ENCODE measurements at places on chromosomes 2 and 18.
A peak's percentile ranks its signal among the peaks of the same experiment; 100 is the strongest.

DNA sequence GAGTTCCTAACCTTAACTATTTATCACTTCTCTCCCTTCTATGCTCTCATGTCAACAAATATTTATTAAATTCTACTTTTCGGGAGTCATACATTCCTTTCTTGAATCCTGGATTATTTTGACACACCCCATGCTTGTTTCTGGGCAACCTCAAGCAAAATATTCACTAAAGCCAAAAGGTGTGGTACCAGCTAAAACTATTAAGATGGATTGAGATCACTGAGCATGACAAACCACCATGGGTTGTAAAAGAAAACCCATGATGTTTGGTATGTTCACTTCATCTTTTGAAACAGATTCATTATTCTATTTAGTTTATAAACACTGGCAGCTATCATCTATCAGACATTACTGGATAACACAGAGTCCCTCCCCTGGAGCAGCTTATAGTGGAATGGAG lies 32.5 kb downstream of the DPP4 start:
- no peak for DNase-seq

DNA sequence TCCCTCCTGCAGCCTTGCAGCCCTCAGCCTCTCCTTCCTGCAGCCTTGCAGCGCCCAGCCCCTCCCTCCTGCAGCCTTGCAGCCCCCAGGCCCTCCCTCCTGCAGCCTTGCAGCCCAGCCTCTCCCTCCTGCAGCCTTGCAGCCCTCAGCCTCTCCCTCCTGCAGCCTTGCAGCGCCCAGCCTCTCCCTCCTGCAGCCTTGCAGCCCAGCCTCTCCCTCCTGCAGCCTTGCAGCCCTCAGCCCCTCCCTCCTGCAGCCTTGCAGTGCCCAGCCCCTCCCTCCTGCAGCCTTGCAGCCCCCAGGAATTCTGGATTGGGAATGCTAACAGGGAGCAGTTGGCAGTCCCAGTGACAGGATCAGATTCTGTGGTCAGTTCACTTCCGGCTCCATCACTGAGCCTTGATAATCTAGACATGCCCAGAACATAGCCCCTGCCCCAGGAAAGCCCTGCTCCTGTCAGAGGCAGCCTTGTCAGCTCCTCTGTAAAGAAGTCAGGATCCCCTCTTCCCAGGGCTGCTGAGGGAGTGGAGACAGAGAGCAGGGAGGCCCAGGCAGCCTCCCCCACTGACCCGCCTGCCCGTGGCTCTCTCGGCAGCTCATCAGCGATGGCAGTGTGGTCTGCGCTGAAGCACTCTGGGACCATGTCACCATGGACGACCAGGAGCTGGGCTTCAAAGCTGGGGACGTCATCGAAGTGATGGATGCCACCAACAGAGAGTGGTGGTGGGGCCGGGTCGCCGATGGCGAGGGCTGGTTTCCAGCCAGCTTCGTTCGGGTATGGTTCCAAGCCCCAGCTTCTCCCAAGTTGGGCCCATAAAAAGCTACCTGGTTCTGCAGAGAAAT lies 54.8 kb downstream of the FAM168B start:
- DNase-seq = no peak

DNA sequence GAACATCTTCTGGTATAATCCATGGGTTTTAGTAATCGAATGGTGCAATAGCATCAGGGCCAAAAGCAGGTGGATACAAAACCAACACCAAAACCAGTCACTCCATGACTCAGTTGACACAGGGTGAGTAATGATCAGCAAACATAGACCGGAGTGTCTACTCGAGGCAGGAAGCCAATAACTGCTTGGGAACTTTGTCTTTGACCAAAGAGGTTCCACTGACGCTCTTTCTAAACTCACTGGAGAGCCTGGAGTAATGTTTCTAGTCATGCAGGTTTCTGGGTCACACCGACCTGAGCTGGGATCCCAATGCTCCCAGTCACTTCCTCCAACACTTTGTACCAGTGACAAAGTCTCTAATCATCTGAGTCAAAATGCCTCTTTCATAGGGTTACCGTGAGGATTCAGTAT lies 30.9 kb downstream of the MREG start:
- no peak for DNase-seq

DNA sequence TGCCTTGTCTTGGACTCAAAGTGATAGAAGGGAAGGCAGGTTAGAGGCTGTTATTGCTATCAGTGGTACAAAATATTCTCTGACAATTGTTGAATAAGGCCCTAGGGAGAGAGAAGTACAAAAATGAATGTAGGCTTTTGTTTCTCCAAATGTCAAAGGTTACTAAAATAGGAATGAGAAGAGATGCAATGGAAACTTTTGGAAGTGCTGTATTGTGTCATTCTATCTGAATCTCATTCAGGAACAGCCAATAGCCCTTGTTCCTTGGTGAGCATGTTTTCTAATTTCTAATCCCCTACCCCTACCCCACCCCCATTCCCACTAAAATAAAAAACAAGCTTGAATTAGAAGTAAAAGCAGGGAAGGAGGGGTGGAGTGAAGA lies 166.4 kb downstream of the GPD2 start:
- no peak for DNase-seq

DNA sequence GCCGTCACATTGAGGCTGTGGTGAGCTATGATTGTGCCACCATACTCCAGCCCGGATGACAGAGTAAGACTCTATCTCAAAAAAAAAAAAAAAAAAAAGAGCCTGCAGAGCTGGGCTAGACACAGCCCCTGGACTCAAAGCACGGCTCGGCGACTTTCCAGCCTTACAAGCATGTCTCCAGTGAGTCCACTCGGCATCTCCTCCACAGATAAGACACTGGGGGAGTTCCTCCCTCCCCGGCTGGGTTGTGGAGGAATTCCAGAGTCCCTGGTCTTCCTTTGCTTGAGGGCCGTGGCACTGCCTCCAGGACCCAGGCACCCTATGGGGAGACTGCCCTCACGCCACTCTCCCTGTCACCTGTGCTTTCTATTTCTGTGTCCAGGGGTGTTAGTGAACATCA lies 30.9 kb upstream of the RPL31 start:
- no peak for DNase-seq

- no peak for DNase-seq
Measured at GRCh38 chr2:43233218-43234212, 7.1 kb upstream of the ZFP36L2 start.

- no peak for DNase-seq
Measured at GRCh38 chr2:222722327-222722946, 51.0 kb downstream of the MOGAT1 start.

GRCh38 chr2:44351676-44352075 lies 9.6 kb downstream of the PREPL start:
- no peak for DNase-seq

- DNase-seq = no peak
Measured at GRCh38 chr2:108428286-108429009, 20.6 kb upstream of the GCC2 start.

GRCh38 chr2:56754627-56755026 lies 570.8 kb downstream of the CCDC85A start:
- no peak for DNase-seq

DNA sequence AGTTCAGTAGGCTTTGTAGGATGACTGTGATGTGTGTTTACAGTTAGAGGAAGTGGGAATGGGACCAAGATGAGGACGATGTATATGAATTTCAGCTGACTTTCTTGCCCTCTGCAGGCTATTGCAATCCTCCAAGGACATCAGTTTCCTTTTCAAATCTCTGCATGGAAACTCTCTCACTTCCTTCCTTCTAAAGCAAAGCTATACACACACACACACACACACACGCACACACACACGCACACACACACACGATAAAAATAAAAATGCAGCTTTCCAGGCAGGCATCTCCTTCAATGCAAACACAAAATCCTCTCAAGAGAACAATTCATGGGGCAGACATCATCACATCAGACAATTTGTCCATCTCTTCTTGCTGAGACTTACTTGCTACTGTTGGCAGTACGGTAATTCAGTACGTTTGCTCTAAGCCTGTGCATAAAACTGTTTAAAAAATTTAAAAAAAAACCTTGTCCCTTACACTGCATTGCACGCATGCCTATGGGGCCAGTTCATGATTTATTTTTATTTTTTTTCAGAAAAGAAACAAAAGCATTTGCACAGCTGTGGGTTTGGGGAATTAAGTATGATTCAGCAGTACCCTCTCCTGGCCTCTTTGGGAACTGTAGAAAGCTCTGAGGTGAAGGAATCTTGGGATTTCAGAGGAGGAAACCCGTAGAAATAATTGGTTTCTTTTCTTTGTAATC lies 27.1 kb upstream of the ICOS start:
- peak; percentile 27 for DNase-seq

- no peak for DNase-seq
Measured at GRCh38 chr2:15965564-15966019, 25.2 kb downstream of the MYCN start.

- DNase-seq = no peak
Measured at GRCh38 chr2:174529916-174530315, 43.1 kb upstream of the GPR155 start.

GRCh38 chr2:205696927-205697441 lies 14.7 kb downstream of the NRP2 start:
- DNase-seq = no peak

- no peak for DNase-seq
Measured at GRCh38 chr2:160381425-160381951, 112.1 kb downstream of the RBMS1 start.

DNA sequence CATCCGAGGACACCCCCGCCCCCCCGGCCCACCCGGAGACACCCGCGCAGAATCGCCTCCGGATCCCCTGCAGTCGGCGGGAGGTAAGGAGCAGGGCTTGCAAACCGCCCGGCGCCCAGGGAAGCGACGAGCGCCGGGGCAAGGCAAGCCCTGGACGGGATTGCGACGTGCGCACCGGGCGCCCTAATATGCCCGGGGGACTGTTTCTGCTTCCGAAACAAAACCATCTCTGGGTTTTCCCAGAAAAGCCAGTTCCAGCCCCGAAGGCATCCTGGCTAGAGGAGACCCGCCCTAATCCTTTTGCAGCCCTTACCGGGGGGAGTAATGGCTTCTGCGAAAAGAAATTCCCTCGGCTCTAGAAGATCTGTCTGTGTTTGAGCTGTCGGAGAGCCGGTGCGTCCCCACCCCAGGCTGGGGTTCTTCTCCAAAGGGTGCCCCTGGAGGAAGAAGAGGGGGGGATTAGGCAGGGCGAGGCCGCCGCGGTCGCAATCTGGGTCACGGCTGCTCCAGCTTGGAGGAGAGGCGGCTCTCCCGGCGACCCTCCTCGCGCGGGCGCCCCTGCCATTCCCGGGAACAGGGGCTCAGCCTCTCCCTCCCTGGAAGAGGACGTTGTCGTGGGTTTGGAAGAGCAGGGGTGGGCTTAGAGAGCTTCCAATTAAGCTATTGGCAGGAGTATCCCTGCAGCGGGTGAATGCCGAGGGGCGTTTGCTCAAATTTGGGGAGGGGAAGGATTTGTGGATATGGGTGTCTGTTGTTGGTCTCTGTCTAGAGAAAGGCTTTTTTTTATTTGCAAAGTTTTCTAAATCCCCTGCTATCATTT lies 521 bp downstream of the MYCN start:
- peak; percentile 18 for DNase-seq

DNA sequence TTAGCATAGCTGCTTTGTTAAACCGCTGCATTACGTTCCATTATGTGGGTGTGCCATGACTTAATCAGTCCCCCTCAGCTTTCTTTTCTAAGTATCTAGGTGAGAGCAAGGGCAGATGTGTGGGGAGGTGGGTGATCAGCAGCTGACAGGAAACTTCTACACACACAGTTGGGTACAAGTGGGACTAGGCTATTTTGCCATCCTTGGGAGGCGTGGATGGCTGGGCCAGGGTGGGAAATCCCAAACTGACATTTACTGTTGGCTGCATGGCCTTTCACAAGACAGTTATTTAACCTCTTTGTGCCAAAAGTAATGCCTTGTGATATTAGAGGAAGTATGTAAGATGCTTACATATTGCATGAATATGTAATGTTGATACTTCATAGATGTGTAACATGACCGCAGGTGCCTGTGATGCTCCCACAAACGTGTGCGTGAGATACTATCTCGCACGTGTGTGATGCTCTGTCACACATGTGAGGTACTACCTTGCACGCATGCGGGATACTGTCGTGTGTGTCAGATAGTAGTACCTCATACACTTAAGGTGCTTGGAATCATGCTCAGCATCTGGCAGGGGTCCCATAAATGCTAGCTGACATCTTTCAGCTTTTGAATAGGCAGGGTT lies 314.5 kb downstream of the PRKCE start:
- no peak for DNase-seq

GRCh38 chr2:201699416-201699815 lies 972 bp upstream of the MPP4 start:
- no peak for DNase-seq

DNA sequence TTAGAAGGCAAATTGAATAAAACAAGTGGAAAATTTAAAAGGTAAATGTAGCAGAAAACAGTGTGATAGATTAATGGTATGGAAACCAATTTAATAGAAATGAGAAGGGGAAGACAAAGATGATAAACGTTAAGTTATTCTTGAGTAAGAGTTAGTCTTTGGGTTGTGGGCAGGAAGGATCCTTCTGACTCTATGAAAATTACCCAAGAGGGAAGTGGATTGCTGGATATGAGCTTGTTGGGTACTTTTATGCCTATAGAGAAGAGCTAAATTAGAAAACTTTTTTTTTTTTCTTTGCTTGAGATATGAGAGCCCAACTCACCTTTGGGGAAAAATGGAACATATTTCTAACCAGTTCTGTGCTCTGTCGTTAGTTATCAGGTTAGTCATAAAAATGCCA lies 144.0 kb downstream of the LDLRAD4 start:
- no peak for DNase-seq

DNA sequence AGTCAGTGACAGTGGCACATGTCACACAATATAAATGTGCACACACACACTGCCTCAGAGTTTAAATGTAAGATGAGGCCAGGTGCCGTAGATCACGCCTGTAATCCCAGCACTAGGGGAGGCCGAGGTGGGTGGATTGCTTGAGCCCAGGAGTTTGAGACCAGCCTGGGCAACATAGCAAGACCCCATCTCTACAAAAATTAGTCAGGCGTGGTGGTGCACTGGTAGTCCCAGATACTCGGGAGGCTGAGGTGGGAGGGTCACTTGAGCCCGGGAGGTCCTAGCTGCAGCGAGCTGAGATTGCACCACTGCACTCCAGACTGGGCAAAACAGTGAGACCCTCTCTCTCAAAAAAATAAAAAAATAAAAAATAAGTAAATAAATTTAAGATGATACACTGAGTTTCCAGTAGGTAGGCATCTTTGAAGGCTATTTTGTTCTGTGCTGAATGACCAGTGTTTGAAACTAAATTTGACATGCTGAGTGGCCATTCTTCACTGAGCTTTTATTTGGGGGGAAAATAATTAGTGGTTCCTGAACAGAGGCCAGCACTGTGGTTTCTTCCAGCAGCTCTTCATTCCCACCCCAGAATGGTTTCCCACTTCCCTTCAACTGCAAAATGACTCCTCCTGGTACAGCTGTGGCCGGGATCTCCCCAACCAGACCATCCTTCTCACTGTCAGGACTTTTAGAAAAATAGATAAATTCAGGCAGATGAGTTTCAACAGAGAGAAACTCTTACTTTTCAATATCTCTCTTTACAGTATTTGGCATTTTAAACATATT lies 44.9 kb downstream of the PSMG2 start:
- no peak for DNase-seq
